ENCODE measurements at places on chromosomes 7 and 10.

DNA sequence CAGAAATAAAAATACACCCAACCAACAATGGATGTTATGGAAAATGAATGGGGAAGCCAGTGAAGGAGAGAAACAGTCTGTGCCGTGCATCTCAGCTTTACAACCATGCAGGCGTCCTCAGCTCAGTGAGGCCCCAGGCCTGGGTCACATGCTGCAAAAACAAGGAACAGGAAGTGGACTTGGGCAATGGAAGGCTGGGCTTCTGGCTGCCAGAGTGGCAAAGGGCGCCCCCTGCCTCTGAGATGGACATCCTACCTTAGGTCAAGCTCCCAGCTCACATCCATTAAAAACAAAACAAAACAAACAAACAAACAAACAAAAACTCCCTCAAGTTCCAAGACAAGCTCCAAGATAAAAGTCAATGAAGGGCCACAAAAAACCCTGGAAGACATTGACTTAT, 54.7 kb upstream of the AFAP1L2 start:
- peak; percentile 32 for DNase-seq

- no peak for DNase-seq
Observed at GRCh38 chr7:128458956-128459355, 3.3 kb downstream of the HILPDA start.

DNA sequence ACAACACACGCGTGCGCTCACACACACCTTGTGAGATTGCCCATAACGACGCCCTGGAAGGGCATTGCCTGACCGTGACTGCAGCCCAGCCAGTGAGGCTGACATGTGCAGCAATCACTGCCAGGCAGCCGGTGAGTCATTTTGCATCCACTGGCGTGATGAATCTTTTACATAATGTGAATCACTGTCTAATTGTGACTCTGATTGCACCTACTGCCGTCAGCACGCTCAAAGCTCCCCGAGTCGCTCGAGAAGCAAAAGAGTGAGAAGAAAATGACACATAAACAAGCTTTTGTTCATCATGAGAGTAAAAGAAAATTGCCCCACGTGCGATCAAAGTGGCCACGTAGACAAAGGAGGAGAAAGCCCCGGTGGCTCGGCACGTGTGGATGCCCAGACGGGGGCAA, 117.4 kb upstream of the PFKP start:
- peak; percentile 65 for DNase-seq

- DNase-seq = no peak
Observed at GRCh38 chr7:76400248-76400647, 9.2 kb downstream of the SSC4D start.

- no peak for DNase-seq
Observed at GRCh38 chr10:16847644-16848043, 30.4 kb upstream of the RSU1 start.

Data from EH (cell line).